ENCODE measurements at places on chromosomes 11 and 22.

DNA sequence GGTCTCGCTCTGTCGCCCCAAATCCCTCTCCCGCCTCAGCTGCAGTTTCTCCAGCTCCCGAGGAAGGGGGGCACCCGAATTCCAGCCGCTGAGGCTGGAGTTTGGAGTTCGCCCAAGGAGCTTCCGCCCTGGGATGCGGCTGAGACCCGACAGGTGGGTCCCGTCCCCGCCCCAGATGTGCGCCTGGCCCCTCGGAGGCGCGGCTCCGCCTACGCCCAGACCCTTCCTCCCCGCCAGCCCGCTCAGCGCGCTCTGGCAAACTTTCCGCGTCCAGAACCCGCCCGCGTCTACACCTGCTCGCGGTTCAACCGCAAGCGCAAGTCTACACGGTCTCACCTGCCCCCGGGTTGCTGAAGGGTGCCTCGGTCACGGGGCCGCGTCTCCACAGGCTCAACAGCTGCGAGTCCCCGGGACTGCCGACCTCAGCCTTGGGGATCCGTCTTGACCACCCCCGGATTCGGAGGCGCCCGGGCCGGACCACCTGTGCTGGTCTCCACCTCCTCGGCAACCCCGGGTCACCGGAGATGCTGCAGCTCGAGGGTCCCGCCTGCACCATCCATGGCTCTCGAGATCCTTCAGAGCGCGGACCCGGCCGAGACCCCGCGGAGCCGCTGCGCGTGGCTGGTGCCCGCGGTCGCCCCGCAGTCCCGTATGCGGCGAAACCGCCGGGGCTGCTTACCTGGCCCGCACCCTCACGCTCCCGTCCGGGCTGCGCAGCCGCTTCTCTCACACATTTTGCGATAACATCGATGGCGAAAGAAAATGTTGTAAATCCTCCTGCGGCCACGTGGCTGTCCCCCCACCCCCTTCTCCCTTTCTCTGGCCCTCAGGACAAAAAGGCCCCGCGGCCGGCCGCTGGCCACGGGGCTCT, 63.6 kb downstream of the NFAM1 start:
- no peak for DNase-seq

- DNase-seq: no peak
These were observed at the start of gene MMP8 for GRCh38 chr11:102724904-102725500. TSS of gene MMP8 (minus strand) at chr11:102724954. CDS start at chr11:102724855, 99 bp downstream.

DNA sequence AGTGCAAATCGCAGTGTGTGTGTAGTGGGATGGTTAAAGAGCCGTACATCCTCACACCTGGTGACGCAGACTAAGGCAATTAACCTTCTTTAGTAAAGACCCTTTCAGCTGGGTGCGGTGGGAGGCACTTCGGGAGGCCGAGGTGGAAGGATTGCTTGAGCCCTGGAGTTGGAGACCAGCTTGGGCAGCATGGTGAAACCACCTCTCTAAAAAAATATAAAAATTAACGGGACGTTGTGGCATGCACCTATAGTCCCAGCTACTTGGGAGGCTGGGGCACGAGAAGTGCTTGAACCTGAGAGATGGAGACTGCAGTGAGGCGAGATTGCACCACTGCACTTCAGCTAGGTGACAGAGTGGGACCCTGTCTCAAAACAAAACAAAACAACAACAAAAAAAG, 31.5 kb downstream of the ZBTB16 start:
- DNase-seq: no peak

DNA sequence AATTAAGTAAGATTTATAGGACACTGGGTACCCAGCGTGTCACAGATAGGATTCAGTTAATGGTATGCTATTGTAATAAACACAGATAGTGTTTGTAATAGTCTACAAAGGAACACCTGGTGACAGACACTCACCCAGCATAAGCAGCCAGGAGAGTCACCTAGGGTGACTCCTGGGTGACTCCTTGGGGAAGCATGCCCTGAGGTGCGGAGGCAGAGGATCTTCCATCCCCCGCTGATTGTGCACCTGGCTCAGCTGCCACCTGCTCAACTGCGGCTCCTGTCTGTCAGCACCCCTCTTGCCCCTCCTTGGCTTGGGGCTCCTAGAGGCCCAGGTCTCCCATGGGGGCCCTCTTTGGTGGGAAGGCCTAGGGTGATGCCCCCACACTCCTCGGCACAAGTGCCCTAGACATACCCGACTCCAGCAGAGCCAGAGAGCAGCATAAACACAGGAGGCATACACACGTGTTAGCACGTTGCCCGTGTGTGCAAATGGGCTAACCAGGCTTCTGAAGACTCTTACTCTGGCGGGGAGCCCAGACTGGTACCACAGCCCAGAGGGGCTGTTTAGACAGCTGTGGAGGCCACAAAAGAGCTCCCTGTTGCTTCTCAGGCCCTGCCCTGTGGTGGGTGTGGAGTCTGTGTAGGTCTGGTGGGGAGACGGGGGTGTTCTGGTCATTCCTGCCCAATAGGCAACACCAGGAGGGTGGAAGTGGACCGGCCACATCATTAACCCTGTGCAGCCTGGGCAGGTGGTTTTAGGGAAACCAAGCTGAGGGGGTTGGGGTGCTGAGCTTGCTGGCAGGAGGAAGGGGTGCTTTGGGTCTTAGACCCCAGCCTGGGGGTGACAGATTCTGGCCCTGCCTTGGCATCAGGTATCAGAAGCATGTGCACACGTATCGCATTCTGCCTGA, 3.0 kb downstream of the INPPL1 start:
- no peak for DNase-seq

DNA sequence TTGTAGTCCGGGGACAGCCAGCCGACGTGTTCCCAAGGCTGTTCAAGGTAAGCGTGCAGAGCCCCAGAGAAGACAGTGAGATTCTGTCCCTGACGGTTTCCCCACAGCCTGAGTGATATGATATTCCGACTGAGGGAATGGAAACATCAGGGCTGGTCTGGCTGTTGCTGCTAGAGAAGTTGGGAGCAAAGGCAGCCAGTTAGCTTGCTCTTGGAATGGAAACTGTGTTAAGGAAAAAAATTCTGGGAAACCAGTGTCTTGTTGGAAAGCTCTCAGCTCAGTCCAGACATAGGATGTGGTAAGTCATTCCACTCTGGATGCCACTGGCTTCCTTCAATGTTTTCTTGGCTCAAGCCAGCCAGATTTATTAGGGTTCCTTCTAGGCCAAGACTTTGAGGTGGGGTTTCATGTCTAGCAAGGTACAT, 8.8 kb downstream of the CRY2 start:
- DNase-seq: no peak

DNA sequence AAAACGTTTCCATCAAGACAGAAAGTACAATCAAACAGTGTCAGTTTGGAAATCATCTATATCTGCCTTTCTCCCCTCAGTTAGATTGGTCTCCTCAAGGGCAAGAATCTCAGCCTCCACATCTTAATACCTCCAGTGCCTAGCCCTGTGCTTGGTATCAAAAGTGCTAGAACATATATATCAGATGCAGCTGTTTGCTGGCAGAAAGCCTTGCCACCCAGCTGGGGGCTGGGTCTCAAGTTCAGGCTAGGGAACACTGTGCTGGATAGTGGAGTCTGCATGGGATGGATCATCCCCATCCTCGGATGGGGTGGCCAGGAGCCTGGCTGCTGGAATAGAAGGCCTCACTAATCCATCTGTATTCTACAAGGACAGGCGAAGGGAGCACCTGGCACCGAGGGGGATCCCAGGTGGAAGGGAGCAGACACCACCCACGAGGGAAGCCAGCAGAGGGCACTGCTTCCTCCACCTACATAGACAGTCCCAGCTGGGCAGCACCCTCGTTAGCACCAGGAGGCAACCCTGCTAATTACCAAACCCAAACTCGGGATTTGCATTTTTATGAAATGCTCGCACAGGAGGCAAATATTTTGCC, 602.2 kb downstream of the BUD13 start:
- peak; percentile 23 for DNase-seq

- DNase-seq: peak; percentile 20
These were observed 379.3 kb downstream of the INSC start for GRCh38 chr11:15493921-15494620.

GRCh38 chr11:11972730-11973341, 35.6 kb downstream of the DKK3 start:
- DNase-seq: no peak

- DNase-seq: no peak
These were observed 1.4 kb downstream of the TRAPPC4 start for GRCh38 chr11:119019996-119020395.

DNA sequence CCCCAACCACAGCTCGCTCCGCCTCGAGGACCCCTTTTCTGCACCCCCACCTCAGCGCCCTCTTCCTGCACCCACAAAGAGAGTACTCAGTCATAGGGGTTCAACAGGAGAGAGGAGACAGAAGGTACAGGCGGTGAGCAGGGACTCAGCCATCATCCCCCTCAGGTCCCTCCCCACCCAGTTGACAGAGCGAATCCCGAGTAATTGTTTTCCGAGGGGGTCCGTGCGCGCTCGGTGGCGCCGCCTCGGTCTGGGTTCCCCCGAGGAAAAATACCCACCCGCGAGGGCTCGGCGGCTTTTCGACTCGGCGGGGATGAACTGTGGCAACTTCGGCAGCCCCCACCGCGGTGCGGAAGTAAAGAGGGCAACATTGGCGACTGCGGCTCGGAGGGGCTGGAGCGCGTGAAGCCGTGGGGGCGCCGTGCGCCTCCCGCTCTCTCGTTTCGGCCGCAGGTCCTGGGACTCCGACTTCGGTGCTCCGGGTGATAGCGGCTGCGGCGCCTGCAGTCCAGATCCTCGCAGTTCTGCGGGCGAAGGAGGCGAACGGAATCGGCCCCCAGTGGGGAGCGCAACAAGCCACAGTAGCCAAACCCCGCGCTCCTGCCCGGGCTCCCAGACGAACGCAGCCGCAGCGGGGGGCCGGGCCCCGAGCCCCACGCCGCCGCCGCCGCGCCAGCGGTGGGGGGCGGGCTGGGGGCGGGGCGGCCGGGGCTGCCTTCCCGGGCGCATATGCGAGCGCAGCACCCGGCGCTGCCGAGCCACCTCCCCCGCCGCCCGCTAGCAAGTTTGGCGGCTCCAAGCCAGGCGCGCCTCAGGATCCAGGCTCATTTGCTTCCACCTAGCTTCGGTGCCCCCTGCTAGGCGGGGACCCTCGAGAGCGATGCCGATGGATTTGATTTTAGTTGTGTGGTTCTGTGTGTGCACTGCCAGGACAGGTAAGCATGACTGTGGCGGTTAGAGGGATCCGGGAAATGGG, at the start of gene NELL1:
TSS of gene NELL1 (plus strand) at position 743 of the 976 bp plus-strand sequence.
- no peak for DNase-seq

GRCh38 chr11:69934861-69935494, 115.8 kb upstream of the FGF3 start:
- peak; percentile 65 for DNase-seq

- DNase-seq: no peak
These were observed 98.7 kb upstream of the CRYBB3 start for GRCh38 chr22:25100948-25101347.

GRCh38 chr11:64000026-64000739, 13.9 kb downstream of the OTUB1 start:
- DNase-seq: no peak

- no peak for DNase-seq
These were observed 82.2 kb upstream of the SUSD2 start for GRCh38 chr22:24099071-24099470.

GRCh38 chr11:72703267-72704008, 29.2 kb upstream of the PDE2A start:
- DNase-seq: no peak

DNA sequence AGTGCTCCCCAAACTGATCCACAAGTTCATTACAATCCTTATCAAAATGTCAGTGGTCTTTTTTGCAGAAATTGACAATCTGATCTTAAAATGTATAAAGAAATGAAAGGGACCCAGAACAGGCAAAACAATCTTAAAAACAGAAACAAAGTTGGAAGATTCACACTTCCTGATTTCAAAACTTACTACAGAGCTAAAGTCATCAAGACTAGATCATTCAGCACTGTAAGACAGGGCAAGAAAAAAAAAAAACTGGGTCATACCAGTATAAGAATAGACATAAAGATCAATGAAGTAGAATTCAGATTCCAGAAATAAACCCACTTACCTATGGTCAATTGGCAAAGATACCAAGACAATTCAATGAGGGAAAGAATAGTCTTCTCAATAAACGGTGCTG, 4.5 kb upstream of the STK33 start:
- no peak for DNase-seq

DNA sequence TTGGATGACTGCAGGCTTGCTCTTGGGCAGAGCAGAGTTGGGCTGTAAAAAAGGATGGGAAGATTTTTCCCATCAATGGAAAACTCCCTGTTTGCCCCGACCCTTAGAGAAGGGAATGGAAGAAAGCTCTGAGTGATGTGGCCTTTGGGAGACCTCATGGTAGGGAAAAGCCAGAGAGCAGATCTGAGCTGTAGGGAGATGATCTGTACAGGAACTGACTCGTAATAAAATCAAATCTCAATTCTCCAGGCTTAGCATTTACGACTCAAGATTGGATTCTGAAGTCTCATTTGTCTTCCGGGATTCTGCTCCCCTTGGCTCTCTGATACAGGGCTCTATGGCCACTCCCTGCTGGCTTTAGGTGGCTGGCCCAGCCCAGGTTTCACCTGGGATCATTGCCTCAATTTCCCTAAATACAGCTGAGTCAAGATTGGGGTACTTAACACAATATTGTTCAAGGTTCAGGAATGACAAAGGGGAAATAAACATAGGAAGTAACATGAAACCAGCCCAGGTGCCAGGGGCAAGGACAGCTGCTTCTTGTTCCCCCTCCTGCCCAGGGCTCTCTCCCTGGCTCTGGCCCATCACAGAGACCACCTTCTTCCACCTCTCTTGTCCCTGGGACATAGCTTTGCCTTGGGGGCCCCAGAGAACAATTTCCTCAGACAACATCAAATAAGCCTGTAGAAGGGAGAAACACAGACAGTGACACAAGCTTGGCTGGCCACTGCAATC, 38.4 kb upstream of the THY1 start:
- DNase-seq: no peak

GRCh38 chr11:128630367-128631230, 43.2 kb upstream of the ETS1 start:
- peak; percentile 66 for DNase-seq

GRCh38 chr11:41102471-41102870, 357.0 kb downstream of the LRRC4C start:
- no peak for DNase-seq

DNA sequence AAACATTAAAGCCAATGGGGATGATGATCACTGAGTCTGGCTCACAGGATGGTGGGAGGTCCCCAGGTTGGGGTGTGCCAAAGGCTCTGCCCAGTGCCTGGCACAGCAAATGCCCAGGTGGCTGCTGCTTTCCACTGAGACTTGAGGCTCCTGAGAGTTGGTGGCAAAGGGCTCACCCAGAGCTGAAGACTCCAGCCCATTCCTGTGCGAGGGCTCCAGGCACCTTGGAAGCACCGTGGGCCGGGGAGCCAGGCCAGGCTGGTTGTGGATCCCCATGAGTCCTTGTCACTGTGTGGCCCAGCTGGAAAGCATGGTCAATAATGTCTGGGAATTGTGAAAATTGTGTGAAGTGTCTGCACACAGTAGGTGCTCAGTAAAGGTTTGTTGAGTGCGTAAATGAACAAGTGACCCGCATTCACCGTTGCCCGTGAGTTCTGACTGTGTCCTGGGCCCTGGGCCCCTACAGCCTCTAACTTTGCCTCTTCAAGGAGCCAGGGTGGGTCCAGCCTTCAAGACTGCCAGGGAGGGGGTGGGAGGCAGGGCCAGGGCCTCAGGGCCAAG, 2.8 kb upstream of the UNC93B1 start:
- DNase-seq: no peak

- no peak for DNase-seq
These were observed 23.0 kb downstream of the EHF start for GRCh38 chr11:34643846-34644245.
